ENCODE measurements at places on chromosomes 5 and 9.

GRCh38 chr9:116450378-116451139, 236.5 kb upstream of the TRIM32 start:
- no peaks in the 10 kb centered on the region for H3K27me3 ChIP-seq
- H3K36me3 ChIP-seq = no peaks in the 10 kb centered on the region
- no peak overlapping the region for H3K27ac ChIP-seq

- H3K27me3 ChIP-seq = no peaks in the 10 kb centered on the region
- no peak for DNase-seq
- no peaks in the 10 kb centered on the region for H3K36me3 ChIP-seq
- H3K27ac ChIP-seq = no peak overlapping the region
- H3K4me1 ChIP-seq = peaks cover 16% of the 10 kb centered on the region
- H3K4me3 ChIP-seq = no peak overlapping the region
Observed at GRCh38 chr5:80097451-80097850, 62.3 kb downstream of the THBS4 start.

GRCh38 chr5:127683008-127683407, 20.2 kb upstream of the CCDC192 start:
- no peak for DNase-seq
- H3K27ac ChIP-seq = no peak overlapping the region
- no peak overlapping the region for H3K4me3 ChIP-seq
- no peaks in the 10 kb centered on the region for H3K36me3 ChIP-seq
- no peaks in the 10 kb centered on the region for H3K4me1 ChIP-seq

- H3K36me3 ChIP-seq = no peaks in the 10 kb centered on the region
- DNase-seq = no peak
- peaks cover 9% of the 10 kb centered on the region for H3K4me1 ChIP-seq
- H3K27me3 ChIP-seq = no peaks in the 10 kb centered on the region
Observed at GRCh38 chr5:126374109-126374416, 49.1 kb upstream of the GRAMD2B start.

DNA sequence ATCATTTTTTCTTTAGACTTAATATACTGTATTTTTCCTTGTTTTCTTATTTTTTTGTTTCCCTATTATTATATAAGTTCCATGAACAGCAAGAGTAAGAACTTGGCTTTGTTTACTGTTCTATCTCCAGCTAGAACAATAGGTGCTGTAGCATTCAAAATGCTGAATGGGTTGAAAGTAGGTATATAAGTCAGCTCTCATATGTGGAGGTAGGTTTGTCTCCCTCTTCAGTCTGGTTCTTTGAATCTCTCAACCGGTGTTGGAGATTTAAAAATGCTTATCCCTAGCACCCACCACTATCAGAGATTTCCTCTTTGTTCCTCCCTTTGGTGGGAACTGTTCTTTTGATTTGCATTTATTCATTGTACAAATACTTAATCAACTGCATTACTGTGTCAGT, 87.5 kb upstream of the FSD1L start:
- DNase-seq = no peak
- no peaks in the 10 kb centered on the region for H3K36me3 ChIP-seq
- no peaks in the 10 kb centered on the region for H3K27me3 ChIP-seq
- H3K27ac ChIP-seq = no peak overlapping the region
- no peaks in the 10 kb centered on the region for H3K4me1 ChIP-seq

DNA sequence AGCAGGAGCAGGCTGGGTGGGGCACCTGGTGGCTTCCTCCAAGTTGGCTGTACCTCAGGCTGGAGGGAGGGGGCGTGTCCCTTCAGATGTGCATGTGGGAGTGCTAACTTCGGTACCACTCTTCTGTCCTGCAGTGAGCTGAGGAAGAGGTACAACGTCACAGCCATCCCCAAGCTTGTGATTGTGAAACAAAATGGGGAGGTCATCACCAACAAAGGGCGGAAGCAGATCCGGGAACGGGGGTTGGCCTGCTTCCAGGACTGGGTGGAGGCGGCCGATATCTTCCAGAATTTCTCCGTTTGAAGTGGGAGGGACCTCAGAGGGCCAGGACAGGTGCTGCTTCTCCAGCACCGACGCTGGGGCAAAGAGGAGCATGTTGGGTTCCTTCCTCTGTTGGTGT, 9.3 kb downstream of the NXNL2 start:
- no peaks in the 10 kb centered on the region for H3K4me1 ChIP-seq
- no peak overlapping the region for H3K27ac ChIP-seq
- H3K4me3 ChIP-seq = no peak overlapping the region
- H3K36me3 ChIP-seq = no peaks in the 10 kb centered on the region

DNA sequence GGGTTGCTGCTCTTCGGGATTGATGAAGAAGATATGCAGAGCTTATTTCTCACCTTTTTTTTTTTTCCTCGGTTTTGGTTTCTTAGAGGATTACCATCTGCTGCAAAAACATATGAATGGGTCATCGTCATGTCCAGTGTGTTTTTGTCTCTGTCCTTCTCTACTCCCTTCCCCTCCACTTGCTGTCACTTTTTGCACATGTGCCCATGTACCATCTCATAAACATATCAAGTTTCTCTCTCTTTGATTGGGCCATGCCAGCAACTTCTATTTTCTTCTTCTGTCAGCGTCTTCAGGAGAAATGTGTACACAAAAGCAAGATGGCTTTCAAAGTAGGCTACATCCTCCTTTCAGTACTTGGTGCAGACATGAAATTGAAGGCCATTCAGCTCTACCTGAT, 57.1 kb downstream of the ZNF462 start:
- H3K27me3 ChIP-seq = no peaks in the 10 kb centered on the region
- peak overlapping the region; percentile 99 for H3K27ac ChIP-seq
- H3K36me3 ChIP-seq = no peaks in the 10 kb centered on the region

GRCh38 chr5:100260968-100261367, 274.2 kb upstream of the FAM174A start:
- no peaks in the 10 kb centered on the region for H3K36me3 ChIP-seq
- DNase-seq = no peak
- no peak overlapping the region for H3K27ac ChIP-seq
- H3K27me3 ChIP-seq = no peaks in the 10 kb centered on the region
- no peaks in the 10 kb centered on the region for H3K4me1 ChIP-seq
- H3K4me3 ChIP-seq = no peak overlapping the region

- peak overlapping the region; percentile 86 for H3K27ac ChIP-seq
- peak; percentile 60 for DNase-seq
- H3K4me3 ChIP-seq = no peak overlapping the region
- H3K27me3 ChIP-seq = no peaks in the 10 kb centered on the region
- no peaks in the 10 kb centered on the region for H3K36me3 ChIP-seq
Observed at GRCh38 chr5:154287136-154287535, 96.6 kb downstream of the GALNT10 start.
